ENCODE measurements at places on chromosomes 2 and 18. TPM values are rescaled to one million over a fixed set of nuclear protein-coding genes. Genes with fewer than 3 reads are reported as not detected.

DNA sequence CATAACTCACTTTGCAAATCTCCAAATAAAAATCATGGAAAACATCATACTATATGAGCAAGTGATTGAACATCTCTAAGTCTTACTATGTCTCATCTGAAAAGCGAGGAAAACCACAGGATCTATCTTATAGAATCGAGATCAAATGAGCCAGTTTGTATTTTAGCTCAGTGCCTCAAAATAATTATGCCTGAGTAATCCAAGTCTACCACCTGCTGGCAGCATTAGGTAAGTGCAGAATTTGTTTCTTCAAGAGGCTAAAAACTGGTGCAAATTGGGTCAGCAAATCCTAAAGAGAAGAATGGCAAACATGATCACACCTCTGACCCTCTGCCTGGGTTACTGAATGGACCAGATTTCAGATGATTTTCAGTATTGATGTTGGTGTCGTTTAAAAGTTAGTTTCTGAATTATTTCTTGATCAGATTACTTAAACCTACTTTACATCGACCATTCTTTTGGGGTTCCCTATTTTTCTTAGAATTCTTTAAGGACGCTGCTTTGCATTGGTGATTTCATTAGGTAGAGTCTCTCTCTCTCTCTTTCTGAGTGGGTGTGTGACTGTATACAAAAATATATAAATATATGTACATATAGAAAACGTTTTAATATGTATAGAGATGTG, 12.7 kb upstream of the FHOD3 start:
- no peaks in the 10 kb centered on the region for H3K27me3 ChIP-seq
- H3K4me3 ChIP-seq, result no peak overlapping the region
- H3K4me1 ChIP-seq, result no peaks in the 10 kb centered on the region
- H3K36me3 ChIP-seq, result no peaks in the 10 kb centered on the region
- DNase-seq, result peak; percentile 20
- H3K27ac ChIP-seq, result no peak overlapping the region

- H3K4me3 ChIP-seq, result no peak overlapping the region
- H3K27ac ChIP-seq, result no peak overlapping the region
- H3K27me3 ChIP-seq, result no peaks in the 10 kb centered on the region
- H3K36me3 ChIP-seq, result peaks cover 10% of the 10 kb centered on the region
- DNase-seq, result peak; percentile 20
Measured at GRCh38 chr18:76875390-76876325, 53.3 kb downstream of the ZNF236 start.

GRCh38 chr2:173048522-173048896, 27.1 kb upstream of the MAP3K20 start:
- no peak for DNase-seq
- no peaks in the 10 kb centered on the region for H3K27me3 ChIP-seq
- no peaks in the 10 kb centered on the region for H3K4me1 ChIP-seq
- no peaks in the 10 kb centered on the region for H3K36me3 ChIP-seq

- H3K4me3 ChIP-seq, result no peak overlapping the region
- H3K36me3 ChIP-seq, result no peaks in the 10 kb centered on the region
- H3K27ac ChIP-seq, result no peak overlapping the region
- H3K27me3 ChIP-seq, result no peaks in the 10 kb centered on the region
Measured at GRCh38 chr2:190376591-190377245, 31.4 kb upstream of the MFSD6 start.

DNA sequence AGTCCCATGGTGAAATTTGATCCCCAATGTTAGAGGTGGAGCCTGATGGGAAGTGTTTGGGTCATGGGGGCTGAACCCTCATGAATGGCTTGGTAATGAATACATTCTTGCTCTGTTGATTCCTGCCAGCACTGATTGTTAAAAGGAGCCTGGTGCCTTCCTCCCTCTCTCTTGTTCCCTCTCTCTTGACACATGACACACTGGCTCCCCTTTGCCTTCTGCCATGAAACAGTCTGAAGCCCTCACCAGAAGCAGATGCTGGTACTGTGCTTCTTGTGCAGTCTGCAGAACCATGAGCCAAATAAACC, 30.6 kb upstream of the EPC2 start:
- no peaks in the 10 kb centered on the region for H3K27me3 ChIP-seq
- DNase-seq, result no peak
- no peak overlapping the region for H3K4me3 ChIP-seq
- H3K4me1 ChIP-seq, result no peaks in the 10 kb centered on the region
- no peaks in the 10 kb centered on the region for H3K36me3 ChIP-seq

Gene SCN7A
- not detected for total RNA-seq

Gene CCDC148
- total RNA-seq, result not detected

Gene ARHGAP28
- total RNA-seq, result not detected

Gene AGXT
- total RNA-seq, result not detected

Gene SKA1
- 0.54 TPM for total RNA-seq

Gene CXCR1
- total RNA-seq, result not detected
